Endodermal cell (in vitro differentiated cells): ENCODE measurements at places on chromosomes 6 and 20. TPM values are rescaled to one million over a fixed set of nuclear protein-coding genes. Genes with fewer than 3 reads are reported as not detected.

DNA sequence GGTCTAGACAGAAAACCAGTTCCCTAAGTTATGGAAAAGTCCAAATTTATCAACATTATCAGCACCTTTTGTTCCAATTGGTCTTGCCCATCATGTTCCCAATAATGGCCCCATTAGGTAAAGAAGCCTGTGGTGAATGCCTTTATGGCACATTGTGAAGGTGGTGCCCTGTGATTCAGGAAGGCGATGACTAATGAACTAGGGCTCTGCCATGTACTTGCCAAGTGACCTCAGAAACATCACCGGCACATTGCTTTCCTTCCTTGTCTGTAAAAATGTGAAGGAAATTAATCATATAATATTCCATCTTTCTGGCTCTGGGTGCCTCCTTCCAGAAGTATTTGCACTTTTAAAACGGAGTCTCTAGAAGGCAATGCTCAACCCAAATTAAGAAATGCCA lies 132.3 kb downstream of the UNC5CL start:
- H3K4me1 ChIP-seq, result no peaks in the 10 kb centered on the region
- no peak for DNase-seq
- no peak overlapping the region for H3K27ac ChIP-seq
- no peaks in the 10 kb centered on the region for H3K36me3 ChIP-seq
- peaks cover 5% of the 10 kb centered on the region for H3K27me3 ChIP-seq
- H3K4me3 ChIP-seq, result no peak overlapping the region

DNA sequence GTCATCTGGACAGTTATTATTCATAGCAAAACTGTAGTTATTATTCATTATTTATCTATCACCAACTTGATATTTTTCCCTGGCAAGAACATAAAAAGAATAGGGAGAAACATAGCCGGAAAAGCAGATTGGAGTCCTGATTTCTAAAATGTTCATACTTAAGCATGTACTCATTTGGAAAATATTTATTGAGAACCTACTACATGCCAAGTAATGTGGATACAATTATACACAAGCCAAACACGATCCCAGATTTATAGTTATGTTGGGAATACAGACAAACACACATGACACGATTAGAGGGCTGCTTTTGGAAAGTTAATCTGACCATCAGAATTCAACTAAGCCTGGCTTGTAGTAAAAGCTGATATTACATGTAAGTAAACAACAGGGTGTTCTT lies 30.7 kb downstream of the ARHGAP18 start:
- no peak for DNase-seq
- H3K4me3 ChIP-seq, result no peak overlapping the region
- H3K36me3 ChIP-seq, result no peaks in the 10 kb centered on the region
- H3K4me1 ChIP-seq, result peaks cover 5% of the 10 kb centered on the region

- H3K4me1 ChIP-seq, result no peaks in the 10 kb centered on the region
- no peaks in the 10 kb centered on the region for H3K36me3 ChIP-seq
- H3K4me3 ChIP-seq, result no peak overlapping the region
- DNase-seq, result no peak
Observed at GRCh38 chr6:13146442-13146841, 181.9 kb downstream of the TBC1D7 start.

GRCh38 chr6:75213112-75213511 lies 7.3 kb upstream of the COL12A1 start:
- H3K36me3 ChIP-seq, result no peaks in the 10 kb centered on the region
- no peak for DNase-seq
- H3K4me1 ChIP-seq, result no peaks in the 10 kb centered on the region
- H3K4me3 ChIP-seq, result no peak overlapping the region
- H3K27ac ChIP-seq, result no peak overlapping the region

DNA sequence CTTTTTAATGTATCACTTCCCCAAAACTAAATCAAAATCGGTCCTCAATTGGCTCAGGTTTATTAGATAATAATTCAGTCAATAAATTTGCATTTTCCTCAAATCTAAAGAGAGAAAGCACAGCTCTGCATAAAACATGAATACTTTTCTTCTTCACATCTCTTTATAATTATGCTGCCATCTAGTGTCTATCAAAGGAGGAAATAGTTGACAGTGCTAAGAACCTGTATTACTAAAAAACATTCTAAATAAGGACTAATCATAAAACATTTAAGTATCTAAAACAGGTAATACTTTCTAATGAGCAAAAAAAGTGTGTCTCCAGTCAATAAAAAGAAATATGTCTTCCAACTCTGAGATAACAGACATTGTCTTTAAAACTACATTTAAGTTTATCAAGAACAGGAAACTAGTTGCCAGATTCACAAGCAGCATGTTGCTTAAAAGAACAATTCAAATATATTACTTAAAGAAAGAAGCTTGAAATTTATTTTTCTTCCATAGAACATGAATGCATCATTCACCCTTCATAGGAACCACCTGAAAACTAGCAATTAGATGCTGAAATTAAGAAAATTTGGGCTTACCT lies 56.5 kb upstream of the DST start:
- peaks cover 11% of the 10 kb centered on the region for H3K4me1 ChIP-seq
- H3K4me3 ChIP-seq, result no peak overlapping the region
- no peak overlapping the region for H3K27ac ChIP-seq
- peaks cover 9% of the 10 kb centered on the region for H3K36me3 ChIP-seq
- no peak for DNase-seq

DNA sequence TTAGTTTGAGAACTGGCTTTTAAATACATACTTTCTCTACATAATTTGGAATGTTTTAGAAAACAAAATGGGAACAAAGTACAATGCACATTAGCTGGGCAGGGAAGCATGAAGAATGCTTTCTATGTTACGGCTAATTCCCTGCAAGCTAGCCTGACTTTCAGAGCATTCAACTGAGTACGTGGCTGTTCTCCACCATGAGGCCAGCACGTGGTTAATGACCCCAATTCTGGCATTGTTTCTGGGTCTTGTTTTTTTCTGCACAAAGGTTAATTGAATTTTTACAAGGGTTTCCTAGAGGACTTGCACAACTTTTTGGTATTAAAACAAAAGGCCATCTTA lies 208.6 kb upstream of the AGPAT4 start:
- H3K4me3 ChIP-seq, result no peak overlapping the region
- no peaks in the 10 kb centered on the region for H3K4me1 ChIP-seq
- H3K27ac ChIP-seq, result no peak overlapping the region
- H3K27me3 ChIP-seq, result no peaks in the 10 kb centered on the region
- H3K36me3 ChIP-seq, result no peaks in the 10 kb centered on the region

GRCh38 chr20:9367328-9367727 lies 147.1 kb upstream of the LAMP5 start:
- DNase-seq, result no peak
- no peaks in the 10 kb centered on the region for H3K27me3 ChIP-seq
- H3K27ac ChIP-seq, result no peak overlapping the region
- H3K36me3 ChIP-seq, result no peaks in the 10 kb centered on the region
- no peaks in the 10 kb centered on the region for H3K4me1 ChIP-seq

DNA sequence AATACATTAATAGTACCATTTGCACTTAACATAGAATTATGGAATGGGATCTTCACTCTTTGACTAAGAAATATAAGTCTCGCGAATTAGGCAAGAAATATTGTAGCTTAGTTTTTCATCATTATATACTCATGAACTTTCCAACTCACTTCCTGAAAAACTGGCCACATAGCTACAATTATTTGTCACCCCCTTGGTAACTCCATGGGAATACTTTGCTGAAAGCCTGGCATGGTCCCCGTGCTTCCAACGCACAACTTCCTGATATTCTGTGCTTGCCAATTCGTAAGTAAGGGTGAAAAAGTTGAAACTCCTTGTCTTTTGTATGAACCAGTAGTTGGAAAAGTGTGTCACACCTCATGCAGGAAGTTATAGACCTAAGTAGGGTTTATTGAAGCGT lies 23.7 kb upstream of the HLA-DQA1 start:
- H3K36me3 ChIP-seq, result no peaks in the 10 kb centered on the region
- no peaks in the 10 kb centered on the region for H3K4me1 ChIP-seq
- H3K27me3 ChIP-seq, result no peaks in the 10 kb centered on the region
- no peak overlapping the region for H3K4me3 ChIP-seq
- no peak for DNase-seq

GRCh38 chr6:56992036-56992435 lies 37.1 kb downstream of the BEND6 start:
- no peaks in the 10 kb centered on the region for H3K36me3 ChIP-seq
- no peak overlapping the region for H3K27ac ChIP-seq
- no peaks in the 10 kb centered on the region for H3K27me3 ChIP-seq
- no peak for DNase-seq
- no peaks in the 10 kb centered on the region for H3K4me1 ChIP-seq

DNA sequence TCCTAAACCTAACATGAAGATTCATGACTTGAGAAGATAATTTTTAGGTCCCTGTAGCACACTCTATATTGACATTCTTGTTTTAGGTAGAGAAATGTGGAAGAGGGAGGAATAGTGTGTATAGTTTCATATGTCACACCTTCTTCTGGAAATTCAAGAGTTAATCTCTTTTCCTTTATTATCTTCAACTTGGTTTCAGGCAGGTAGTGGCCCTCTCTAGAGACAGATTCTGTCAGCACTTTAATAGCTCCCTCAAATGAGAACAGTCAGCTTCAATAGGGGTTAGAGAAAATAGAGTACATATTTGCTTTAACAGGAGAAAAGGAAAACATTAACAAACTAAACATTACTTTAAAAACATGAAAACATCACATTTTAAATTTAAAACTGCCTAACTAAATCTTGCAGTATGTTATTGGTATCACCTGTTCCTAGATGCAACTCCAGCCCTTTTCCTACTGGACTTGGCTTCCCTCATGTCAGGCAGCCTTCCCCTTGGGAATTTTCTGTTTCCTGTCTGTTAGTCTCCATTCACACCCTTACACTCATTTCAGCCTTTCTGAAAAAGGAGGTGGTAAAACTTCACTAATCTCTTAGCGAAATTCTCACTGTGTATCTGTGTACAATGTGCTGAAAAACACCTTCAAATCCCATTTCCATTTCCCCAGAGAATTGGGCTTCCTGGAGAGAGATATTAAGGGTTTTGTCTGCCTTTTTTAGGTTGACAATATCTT lies 192.3 kb upstream of the RNF217 start:
- H3K4me3 ChIP-seq, result no peak overlapping the region
- DNase-seq, result no peak
- no peak overlapping the region for H3K27ac ChIP-seq
- no peaks in the 10 kb centered on the region for H3K4me1 ChIP-seq
- H3K27me3 ChIP-seq, result no peaks in the 10 kb centered on the region
- no peaks in the 10 kb centered on the region for H3K36me3 ChIP-seq

DNA sequence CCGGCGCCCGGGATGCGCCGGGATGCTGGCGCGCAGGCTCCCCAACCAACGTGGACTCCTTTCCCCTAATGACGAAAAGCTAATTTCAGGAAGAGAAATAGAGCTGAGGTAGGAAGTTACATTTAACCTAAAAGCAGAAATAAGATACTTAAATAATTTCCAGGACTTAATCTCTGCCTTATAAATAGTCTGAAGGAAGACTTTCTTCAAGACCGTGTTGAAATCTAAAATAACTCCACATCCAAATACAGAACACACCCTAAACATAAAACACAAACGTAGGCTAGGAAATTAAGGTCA lies 1.3 kb downstream of the ASF1A start:
- no peaks in the 10 kb centered on the region for H3K27me3 ChIP-seq
- H3K36me3 ChIP-seq, result peaks cover 25% of the 10 kb centered on the region
- peak overlapping the region; percentile 96 for H3K4me3 ChIP-seq
- DNase-seq, result no peak

GRCh38 chr20:11366660-11367059 lies 551.0 kb upstream of the BTBD3 start:
- DNase-seq, result no peak
- H3K27me3 ChIP-seq, result no peaks in the 10 kb centered on the region

- no peaks in the 10 kb centered on the region for H3K36me3 ChIP-seq
- H3K4me1 ChIP-seq, result no peaks in the 10 kb centered on the region
- no peaks in the 10 kb centered on the region for H3K27me3 ChIP-seq
- H3K4me3 ChIP-seq, result no peak overlapping the region
- DNase-seq, result no peak
Observed at GRCh38 chr20:16555754-16556153, 17.5 kb downstream of the KIF16B start.

SIRPD gene
- not detected in 3 replicates for total RNA-seq

EYA2 gene
- total RNA-seq, result 18.0 and 20.5 TPM in 2 replicates

ZBTB12 gene
- 24.8 and 25.4 TPM in 2 replicates for total RNA-seq

MATN4 gene
- 0.35 to 0.59 TPM (median 0.46 TPM) in 3 replicates for total RNA-seq

EPPIN gene
- 0.18 TPM in 2 replicates for total RNA-seq

ADGRF5 gene
- total RNA-seq, result not detected in 2 replicates

PRKN gene
- total RNA-seq, result 3.5 to 4.8 TPM (median 4.8 TPM) in 3 replicates
